ENCODE measurements at places on chromosomes 13 and 19.

DNA sequence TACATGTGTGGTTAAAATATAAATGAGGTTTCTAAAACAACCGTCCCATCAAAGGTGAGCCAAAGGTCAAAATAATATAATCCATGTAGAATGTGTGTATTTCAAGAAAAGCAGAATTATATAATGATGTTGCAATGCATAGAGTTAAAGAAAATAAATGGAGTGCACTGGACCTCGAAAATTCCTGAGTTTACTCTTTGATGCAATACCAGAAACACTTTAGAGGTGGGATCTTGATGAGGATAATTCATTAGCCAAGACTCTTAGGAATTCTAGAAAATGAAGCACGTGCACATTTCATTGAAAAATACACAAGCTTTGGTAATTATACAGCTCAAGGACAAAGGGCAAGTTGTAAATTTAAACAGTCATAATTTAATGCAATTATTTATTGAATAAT is 508.9 kb upstream of the ARGLU1 start:
- DNase-seq = no peak

- no peak for DNase-seq
Measured at GRCh38 chr13:112983428-112984196, 14.6 kb downstream of the MCF2L start.

DNA sequence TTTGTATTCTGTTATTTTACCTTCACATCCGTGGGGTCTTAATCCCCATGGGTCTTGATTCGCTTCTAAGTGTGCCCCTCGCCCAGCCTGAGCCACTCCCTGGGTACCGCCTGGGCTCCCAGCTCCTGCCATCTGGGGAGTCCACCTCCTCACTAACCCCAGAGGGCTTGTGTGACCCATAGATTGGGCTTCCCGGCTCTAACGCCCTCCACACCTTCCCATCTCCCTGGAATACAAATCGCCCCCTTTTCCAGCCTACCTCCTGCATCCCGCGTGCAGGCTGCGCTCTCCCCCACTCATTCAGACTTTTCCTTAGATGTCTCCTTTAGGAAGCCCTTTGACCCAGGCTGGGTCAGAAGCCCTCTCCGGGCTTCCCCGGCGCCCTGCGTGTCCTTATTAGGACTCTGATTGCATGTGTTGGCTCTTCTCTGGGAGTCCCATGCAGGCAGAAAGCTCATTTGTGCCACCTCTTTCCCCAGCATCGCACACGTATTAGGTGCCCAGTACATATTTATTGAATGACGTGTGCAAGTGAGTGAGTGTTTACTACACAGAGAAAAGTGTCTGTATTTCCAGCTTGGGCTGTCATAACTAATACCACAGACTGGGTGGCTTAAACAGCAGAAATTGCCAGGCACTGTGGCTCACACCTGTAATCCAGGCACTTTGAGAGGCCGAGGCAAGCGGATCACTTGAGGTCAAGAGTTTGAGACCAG is 757 bp downstream of the CCDC124 start:
- no peak for DNase-seq

DNA sequence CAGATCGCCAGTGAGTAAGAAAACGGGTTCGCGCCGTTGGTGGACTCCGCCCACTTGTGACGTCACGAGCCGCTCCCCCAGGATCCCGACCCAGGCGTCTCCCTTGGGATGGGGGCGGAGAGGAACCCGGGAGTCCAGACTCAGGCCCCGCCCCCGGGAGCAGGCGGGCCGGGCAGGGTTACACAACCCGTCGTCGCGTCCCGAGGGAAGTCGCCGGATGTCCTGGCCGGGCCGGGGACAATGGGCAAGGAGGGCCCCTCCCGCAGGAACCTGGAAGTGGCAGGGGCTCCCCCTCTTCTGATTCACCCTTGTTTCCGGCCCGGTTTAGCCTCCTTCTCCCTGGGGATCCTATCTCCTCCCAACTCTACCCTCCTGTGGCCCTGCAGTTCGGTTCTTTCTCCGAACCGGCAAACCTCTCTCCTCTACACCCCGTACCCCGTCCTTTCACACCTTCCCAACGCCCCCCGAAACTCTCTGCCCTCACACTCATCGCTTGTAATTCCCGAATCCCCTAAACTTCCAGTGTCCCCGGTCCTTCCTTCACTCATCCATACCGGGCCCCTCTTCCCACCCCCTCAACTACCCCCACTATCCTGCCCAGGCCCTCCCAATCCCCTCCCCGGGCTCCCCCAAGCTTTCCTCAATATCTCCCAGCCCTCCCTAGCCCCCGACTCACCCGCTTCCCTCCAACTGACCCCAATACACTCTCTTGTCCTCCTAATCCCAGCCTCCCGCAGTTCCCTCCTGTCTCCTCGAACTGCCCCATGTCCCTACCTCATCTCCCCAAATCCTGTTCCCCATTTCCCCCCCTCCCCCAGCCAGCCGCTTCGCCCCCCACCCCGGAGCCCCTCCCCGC is 20.0 kb upstream of the ERCC1 start:
- DNase-seq = no peak

DNA sequence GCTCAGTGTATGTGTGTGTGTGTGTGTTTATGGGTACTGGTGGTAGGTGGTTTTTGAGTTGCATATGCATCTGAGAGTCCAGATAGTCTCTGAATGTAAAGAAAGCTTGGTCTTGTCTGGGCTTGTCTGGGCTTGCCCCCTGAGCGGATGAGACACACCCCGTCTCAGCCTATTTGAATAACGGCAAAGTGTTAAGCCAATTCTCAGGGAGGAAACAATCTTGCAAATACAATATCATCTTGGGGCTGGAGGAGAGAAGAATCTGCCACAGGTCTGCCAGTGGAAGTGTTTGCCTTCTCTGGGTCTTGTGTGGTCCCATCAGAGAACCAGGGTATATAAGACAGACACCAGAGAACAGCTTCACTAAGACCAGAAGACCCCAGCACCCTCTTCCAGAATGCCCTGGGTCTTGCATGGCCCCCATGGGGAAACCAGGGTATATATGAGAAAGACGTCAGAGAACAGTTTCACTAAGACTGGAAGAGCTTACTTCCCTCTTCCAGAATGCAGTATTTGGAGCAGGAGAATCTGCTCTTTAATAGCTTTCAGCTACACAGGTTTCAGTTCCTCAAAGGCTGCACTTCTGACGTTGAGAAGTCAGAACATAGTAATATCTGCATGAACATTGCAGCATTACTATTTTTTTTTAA is 13.3 kb downstream of the CD70 start:
- no peak for DNase-seq

DNA sequence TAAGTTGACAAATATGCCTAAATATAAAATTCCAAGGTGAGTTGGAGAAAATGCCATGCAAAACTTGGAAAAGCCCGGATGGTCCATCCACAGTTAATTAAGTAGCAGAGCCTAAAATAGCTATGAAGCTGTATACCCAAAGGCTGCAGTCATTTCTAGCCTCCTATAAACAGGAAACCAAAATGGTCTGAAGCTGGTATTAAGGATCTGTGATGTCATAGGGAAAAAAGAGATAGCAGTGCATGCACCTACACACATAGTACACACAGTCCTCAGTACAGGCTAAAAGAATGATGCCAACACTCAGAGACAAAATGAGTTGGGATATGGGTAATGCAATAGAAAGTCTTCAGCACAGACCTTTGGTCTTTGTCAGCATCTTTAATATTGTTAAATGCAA is 736.9 kb downstream of the EFNB2 start:
- DNase-seq = no peak

DNA sequence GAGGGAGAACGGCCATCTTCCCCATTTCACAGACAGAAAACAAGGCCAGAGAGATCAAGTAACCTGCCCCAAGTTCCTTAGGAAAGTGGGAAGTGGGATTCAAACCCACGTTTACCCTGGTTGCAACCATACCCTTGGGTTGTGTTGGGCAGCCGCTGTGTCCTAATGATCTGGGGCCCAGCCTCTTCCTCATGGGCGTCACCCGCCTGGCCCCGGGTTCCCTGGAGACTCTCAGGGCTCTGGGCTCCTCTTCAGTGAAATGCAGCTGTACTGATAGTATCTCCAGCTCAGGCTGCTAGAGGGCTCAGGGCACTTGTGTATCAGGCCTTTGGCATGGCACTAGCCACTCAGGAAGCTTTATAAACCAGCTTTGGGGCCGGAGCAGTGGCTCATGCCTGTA is 9.8 kb downstream of the TMED1 start:
- DNase-seq = no peak

DNA sequence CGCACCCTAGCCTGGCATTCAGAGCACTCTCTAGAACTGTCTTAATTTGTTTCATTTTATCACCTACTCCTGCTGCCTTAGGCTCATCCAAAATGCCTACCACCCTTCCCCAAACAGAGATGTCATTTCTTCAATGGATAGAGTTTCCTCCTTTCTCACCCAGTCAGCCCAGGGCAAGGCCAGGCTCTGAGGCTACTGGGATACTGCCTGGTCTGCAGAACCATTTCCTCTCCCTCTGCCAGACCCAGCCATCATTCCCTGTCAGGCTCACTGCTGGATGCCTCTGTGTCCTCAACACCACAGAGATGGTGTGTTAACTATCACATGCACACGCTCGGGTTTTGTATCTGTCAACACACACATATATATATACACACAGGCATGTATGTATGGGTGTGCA is 47.2 kb downstream of the C13orf42 start:
- DNase-seq = no peak

- no peak for DNase-seq
Measured at GRCh38 chr19:51695088-51695487, 2.0 kb downstream of the SPACA6 start.

DNA sequence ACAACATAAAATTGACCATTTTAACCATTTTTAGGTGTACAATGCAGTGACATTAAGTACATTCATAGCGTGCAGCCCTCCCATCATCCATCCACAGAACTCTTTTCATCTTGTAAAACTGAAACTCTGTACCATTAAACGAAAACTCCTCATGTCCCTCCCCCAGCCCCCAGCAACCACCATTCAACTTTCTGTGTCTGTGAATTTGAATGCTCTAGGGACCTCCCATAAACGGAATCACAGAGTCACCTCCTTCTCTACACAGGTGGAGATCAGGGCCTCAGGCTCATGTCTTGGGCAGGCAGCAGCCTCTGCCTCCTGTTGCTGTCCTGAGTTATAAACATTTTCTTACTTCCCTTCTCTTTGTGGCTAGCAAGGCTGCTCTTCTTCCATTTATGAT is 7.3 kb upstream of the CCNE1 start:
- no peak for DNase-seq

DNA sequence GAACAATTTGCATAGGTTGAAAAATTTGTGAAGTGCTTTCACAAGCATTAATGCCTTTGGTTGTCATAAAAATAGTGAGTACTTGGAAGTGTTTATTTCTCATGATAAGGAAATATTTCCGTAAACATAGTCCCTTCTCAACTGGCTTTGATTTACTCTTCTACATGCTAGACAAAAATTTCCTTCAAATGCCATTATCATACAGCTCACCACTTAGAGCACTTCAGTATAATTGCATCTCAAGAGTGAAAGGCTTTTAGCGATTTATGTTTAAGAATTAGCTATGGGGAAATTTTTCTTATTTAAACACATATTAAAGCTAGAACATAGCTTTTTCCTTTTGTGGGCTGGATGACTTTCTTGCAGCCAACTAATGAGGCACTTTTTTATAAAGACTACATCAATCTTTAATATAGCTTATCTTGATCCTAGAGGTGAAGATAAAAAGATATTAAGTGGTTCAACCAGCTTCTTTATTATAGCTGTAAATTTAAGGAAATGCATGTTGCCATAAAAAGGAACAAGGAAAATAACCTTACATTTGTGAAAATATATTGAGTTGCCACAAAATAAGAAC is 656.8 kb downstream of the SLITRK6 start:
- DNase-seq = no peak

GRCh38 chr13:93517658-93518057 is 291.1 kb downstream of the GPC6 start:
- no peak for DNase-seq

DNA sequence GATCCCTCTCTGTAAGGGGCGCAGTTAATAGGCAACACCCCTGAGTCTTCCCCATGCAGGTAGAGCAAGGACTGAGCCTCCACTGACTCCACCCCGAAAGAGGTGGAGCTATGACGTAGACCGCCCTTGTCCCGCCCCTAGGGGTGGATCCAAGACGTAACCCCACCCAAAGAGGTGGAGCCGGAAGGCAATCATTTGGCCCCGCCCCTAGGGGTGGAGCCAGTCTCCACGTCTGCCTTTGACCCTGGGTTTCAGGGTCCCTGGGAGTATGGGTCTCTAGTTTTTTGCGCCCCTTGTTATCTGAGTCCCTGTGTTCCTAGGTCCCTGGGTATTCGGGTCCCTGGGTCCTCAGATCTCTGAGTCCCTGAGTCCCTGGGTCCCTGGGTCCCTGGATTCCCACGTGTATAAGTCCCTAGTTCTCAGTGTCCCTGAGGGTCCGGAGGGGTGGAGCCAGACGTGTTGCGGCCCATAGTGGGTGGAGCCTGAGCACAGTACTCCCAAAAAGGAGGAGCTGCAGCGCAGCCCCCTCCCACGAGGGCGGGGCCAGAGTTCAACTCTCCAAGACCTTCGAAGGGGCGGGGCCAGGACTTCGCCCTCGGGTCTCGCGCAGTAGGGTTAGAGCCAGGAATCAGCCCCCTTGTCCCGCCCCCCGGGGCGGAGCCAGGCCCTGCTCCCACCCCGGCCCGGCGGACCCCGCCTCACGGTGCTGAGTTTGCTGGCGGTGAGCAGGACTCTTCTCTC is 5.3 kb downstream of the DENND1C start:
- peak; percentile 39 for DNase-seq

DNA sequence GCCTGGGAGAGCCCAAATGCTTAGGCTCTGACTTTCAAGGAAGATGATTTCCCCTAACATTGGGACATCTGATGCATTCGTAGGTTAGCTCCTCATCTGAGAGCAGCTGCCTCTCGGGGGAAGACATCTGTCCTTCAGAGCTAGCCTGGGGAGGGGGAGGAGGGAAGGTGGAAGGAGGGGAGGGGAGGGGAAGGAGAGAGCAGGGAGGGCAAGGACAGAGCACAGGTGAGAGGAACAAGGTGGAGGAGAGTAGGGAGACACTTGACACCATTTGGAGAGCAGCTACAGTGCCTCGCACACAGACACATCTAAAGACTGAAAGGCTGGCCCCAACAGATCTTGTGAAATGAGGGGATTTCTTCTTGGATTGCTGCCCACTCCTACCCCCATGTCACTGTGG is 103.8 kb downstream of the ZDHHC20 start:
- DNase-seq = no peak

Measured in activated CD4-positive, alpha-beta T cell treated with anti-CD3 and anti-CD28 coated beads, Interleukin-2, amount 50 U/mL, for 4 hours (primary cell).